Esophagus (tissue), 2 donors: ENCODE measurements at places on chromosomes 12 and 14. TPM values are rescaled to one million over a fixed set of nuclear protein-coding genes. Genes with fewer than 3 reads are reported as not detected.

Gene MYF6
- not detected for polyA plus RNA-seq

Gene GPN3
- polyA plus RNA-seq: 8.8 TPM

Gene BORCS5
- 11.1 TPM for polyA plus RNA-seq

Gene SHMT2
- 69.5 TPM for polyA plus RNA-seq

Gene FRMD6
- polyA plus RNA-seq: 36.3 TPM

Gene DGKA
- polyA plus RNA-seq: 291 TPM

Gene CEP290
- 0.96 TPM for polyA plus RNA-seq

Gene GPX2
- 77.2 TPM for polyA plus RNA-seq
